ENCODE measurements at places on chromosomes 16 and 17. TPM values are rescaled to one million over a fixed set of nuclear protein-coding genes. Genes with fewer than 3 reads are reported as not detected.

DNA sequence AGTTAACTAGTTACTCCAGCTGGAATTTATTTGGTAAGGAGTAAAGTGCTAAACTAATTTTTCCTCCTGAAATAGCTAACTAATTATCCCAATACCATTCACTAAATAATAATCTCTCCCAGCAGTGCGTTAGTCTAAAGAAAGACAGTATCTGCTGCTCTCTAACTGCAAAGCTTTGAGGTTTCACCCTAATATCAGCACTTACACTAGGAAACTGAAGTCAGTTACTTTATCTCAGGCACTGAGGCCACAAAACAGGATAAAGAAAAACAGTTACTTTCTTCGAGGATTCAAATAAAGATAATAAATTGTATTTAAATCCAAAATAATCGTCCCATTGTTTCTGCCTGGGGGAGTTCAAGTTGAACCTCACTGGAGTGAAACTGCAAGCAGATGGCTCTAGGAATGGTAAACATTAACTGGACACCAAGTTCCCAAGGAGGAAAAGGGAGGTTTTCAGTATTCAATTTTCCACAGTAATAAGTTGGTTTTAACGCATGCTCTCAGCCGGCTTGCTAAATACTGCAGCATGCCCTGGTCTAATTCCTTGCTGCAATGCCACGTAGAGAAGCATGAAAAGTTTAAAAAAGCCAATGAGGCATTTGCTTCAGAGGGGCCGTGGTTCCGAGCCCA is 20.0 kb upstream of the FOXJ1 start:
- H3K4me1 ChIP-seq = no peaks in the 10 kb centered on the region
- no peaks in the 10 kb centered on the region for H3K27me3 ChIP-seq
- H3K27ac ChIP-seq = no peak overlapping the region
- H3K4me3 ChIP-seq = no peak overlapping the region
- no peak for DNase-seq

GRCh38 chr17:77528516-77529327 is 388.0 kb downstream of the SEC14L1 start:
- H3K4me3 ChIP-seq = no peak overlapping the region
- no peak overlapping the region for H3K27ac ChIP-seq
- DNase-seq = no peak
- no peaks in the 10 kb centered on the region for H3K27me3 ChIP-seq
- H3K4me1 ChIP-seq = peaks cover 8% of the 10 kb centered on the region

DNA sequence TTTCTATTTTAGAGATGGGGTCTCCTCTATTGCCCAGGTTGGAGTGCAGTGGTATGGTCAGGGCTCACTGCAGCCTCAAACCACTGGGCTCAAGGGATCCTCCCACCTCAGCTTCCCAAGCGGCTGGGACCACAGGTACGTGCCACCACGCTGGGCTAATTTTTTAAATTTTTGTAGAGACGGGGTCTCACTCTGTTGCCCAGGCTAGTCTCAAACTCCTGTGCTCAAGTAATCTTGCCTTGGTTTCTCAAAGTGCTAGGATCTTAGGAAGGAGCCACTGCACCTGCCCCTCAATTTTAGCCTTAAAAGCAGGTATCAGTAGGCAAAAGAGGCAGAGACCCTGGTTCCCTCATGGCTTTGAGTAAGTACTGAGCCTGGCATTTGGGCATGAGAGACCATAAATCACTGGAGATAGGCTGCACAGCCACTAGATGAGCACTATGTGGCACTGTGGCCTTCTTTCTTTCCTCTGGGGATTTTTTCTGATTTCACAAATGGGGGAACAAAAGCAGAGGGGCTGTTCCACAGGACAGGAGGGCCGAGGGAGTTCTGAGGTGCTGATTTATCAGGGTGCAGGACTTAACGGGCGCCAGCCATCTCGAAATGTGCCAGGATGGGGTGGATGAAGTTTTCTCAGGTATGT is 82.2 kb downstream of the PLXDC1 start:
- H3K4me1 ChIP-seq = no peaks in the 10 kb centered on the region
- no peak for DNase-seq
- no peak overlapping the region for H3K4me3 ChIP-seq
- no peaks in the 10 kb centered on the region for H3K36me3 ChIP-seq
- H3K27me3 ChIP-seq = no peaks in the 10 kb centered on the region

DNA sequence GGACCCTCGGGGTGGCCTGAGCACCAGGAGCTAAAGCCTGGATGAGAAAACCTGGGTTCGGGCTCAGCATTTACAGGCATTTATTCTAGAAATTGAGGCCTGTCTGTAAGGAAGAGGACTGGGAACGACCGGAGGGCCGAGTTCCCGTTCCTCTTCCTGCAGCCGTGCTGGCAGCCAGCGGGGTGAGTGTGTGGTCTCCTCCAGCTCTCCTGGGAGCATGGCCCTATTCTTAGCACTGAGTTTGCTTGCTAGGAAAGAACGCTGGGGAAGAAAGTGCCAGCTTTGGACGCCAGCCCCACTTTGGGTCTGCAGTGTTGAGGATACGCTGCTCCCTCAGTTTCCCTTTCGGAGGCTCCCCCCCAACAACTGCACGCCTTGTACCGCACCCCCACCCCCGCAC is 49.6 kb downstream of the MGAT5B start:
- no peaks in the 10 kb centered on the region for H3K4me1 ChIP-seq
- no peak overlapping the region for H3K4me3 ChIP-seq
- H3K27me3 ChIP-seq = no peaks in the 10 kb centered on the region
- no peaks in the 10 kb centered on the region for H3K36me3 ChIP-seq
- no peak for DNase-seq

Gene AOC3
- 11.6 TPM for total RNA-seq

Gene EVPLL
- not detected for total RNA-seq

Gene WIPF2
- total RNA-seq = 14.6 TPM

GRCh38 chr17:12113156-12113555 is 92.5 kb downstream of the MAP2K4 start:
- no peaks in the 10 kb centered on the region for H3K27me3 ChIP-seq
- H3K27ac ChIP-seq = no peak overlapping the region
- no peaks in the 10 kb centered on the region for H3K4me1 ChIP-seq
- peaks cover 10% of the 10 kb centered on the region for H3K36me3 ChIP-seq
- no peak for DNase-seq
- H3K4me3 ChIP-seq = no peak overlapping the region

DNA sequence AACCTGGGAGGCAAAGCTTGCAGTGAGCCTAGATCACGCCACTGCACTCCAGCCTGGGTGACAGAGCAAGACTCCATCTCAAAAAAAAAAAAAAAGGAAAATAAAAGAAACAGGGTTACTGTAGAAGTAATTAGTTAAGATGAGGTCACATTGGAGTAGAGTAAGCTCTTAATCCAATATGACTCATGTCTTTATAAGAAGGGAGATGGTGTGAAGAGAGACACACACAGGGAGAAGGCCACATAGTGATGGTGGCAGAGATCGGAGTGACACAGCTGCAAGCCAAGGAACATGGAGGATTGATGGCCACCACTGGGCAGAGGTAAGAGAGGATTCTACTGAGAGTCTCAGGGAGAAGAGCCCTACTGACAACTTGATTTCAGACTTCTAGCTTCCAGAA is 15.3 kb upstream of the SLFN5 start:
- no peak overlapping the region for H3K27ac ChIP-seq
- no peak overlapping the region for H3K4me3 ChIP-seq
- H3K27me3 ChIP-seq = no peaks in the 10 kb centered on the region
- DNase-seq = no peak
- no peaks in the 10 kb centered on the region for H3K36me3 ChIP-seq

Gene KREMEN2
- not detected for total RNA-seq

Gene COG1
- total RNA-seq = 42.9 TPM

Gene FBXW10B
- total RNA-seq = 11.1 TPM

DNA sequence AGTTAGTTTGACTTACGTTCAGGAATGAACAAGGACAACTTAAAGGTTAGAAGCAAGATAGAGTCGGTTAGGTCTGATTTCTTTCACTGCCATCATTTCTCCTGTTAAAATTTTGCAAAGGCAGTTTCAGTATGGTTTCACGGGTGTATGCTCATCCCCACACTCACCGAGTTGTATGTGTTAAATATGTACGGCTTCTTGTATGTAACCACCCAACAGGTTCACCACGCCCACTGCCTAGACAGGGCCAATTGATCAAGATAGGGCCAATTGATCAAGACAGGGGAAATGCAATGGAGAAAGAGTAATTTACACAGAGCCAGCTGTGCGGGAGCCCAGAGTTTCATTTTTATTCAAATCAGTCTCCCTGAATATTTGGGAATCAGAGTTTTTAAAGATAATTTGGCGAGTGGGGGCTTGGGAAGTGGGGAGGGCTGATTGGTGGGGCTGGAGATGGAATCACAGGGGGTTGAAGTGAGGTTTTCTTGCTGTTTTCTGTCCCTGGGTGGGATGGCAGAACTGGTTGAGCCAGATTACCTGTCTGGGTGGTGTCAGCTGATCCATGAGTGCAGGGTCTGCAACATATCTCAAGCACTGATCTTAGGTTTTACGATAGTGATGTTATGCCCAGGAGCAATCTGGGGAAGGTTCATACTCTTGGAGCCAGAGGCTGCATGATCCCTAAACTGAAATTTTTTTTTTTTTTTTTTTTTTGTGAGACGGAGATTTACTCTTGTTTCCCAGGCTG is 62.4 kb upstream of the PLCG2 start:
- no peaks in the 10 kb centered on the region for H3K27me3 ChIP-seq
- no peaks in the 10 kb centered on the region for H3K36me3 ChIP-seq
- H3K4me1 ChIP-seq = no peaks in the 10 kb centered on the region
